ENCODE measurements at places on chromosomes 2 and 18.
A peak's percentile ranks its signal among the peaks of the same experiment; 100 is the strongest.

- DNase-seq = no peak
These were observed 120.0 kb upstream of the EPC2 start for GRCh38 chr2:148524519-148524919.

- DNase-seq = no peak
These were observed 25.4 kb upstream of the MGAT5 start for GRCh38 chr2:134228493-134228903.

- no peak for DNase-seq
These were observed 12.0 kb downstream of the UGP2 start for GRCh38 chr2:63853527-63854310.

DNA sequence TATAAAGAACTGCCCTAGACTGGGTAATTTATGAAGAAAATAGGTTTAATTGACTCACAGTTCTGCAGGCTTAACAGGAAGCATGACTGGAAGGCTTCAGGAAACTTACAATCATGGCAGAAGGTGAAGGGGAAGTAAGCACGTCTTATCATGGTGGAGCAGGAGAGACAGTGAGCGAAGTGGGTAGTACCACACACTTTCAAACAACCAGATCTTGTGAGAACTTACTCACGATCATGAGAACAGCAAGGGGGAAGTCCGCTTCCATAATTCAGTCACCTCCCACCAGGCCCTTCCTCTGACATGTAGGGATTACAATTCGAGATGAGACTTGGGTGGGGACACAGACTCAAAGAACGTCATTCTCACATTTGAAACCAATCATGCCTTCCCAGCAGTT is 260.1 kb upstream of the FAM98A start:
- DNase-seq = no peak

DNA sequence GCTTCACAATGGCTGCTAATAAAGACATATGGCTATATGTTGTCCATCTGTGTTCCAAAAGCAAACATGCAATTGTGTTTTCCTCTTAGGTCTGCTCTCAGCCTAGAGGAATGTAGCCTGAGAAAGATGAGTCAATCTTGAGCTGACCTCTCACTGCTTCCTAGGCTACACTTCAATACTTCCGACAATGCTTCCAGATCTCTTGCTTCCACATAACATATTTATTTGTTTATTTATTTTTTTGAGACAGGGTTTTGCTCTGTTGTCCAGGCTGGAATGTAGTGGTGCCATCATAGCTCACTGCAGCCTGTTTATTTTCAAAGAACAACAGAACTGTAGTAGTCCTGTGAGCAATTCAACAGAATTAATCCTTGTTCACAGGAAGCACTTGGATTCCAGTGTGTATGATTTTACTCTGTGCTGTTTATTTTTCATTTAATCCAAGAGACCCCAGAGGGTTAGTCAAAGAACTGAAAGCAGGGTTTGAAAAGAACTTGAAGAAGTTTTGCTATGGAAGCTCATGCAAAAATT is 437.9 kb downstream of the TXNL1 start:
- no peak for DNase-seq

- no peak for DNase-seq
These were observed 31.5 kb upstream of the CDH19 start for GRCh38 chr18:66635342-66635741.

DNA sequence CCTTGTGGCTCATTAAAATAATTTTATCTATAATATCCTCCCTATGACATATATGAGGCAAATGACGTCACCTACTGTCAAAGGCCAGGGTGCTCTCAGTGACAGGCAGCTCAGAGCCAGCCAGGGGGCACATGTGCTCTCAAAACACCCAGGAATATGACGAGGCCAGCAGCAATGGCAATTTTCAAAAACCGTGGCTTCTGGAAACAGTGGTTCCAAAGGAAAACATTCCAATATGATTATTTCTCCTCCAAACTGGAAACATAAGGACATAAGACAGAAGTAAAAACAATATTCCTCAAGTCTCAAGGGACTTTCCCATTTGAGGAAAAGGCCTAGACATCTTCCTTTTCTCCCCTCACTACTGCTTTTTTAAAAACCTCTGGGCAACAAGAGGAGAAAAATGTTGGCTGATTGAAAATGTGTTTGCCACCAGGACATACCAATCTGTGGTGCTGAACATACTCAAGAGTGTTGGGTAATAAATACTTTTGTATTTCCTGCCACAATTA is 40.8 kb downstream of the RNF152 start:
- no peak for DNase-seq

GRCh38 chr2:100853909-100854810 is 34.2 kb downstream of the NPAS2 start:
- no peak for DNase-seq

GRCh38 chr2:216139884-216140283 is 30.7 kb downstream of the XRCC5 start:
- no peak for DNase-seq

GRCh38 chr2:77314721-77315120 is 207.5 kb downstream of the LRRTM4 start:
- DNase-seq = no peak

GRCh38 chr18:11747731-11748130 is 58.7 kb downstream of the GNAL start:
- DNase-seq = no peak

DNA sequence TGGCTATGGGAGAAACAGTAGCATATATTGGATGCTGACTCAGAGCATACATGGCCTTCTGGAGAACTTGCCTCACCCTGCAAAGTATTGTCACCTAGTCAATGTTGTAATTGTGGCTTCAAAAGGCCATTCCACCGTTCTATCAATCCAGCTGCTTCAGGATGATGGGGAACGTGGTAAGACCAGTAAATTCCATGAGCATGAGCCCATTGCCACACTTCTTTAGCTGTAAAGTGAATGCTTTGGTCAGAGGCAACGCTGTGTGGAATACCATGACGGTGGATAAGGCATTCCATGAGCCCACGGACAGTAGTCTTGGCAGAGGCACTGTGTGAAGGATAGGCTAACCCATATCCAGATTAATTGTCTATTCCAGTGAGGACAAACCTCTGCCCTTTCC is 1300.1 kb upstream of the ACVR2A start:
- DNase-seq = no peak

DNA sequence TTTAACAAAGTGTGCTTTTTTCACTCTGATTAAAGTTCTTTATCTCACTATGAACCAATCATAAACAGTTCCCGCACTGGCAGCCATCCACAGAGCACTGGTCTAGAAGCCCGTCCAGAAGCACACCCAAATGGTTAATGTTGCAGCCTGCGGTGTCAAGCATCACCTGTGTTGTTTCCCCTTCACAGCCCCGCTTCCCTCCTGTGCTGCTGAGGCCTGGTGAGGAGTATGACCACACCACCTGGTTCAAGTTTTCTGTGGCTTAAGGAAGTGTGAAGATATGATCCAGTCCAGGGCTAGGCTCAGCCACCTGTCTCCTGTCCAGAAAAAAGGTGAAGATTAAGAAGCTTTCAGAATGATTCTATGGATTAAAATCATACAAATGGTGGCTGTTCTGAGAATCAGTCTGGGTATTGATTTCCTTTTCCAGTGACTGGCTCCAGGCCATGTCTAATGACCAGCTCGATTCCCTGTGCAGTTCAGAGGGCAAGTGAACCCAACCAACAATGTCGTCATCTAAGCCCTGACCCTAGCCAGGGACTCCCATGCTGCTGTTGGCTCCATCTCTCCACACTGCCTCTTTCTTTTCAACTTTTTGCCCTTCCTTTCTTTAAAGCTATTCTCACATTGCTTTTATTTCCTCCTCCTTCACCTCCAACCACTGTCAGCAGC is 17.7 kb downstream of the SRSF7 start:
- no peak for DNase-seq

- no peak for DNase-seq
These were observed 562.4 kb downstream of the RNF144A start for GRCh38 chr2:7479603-7480002.

GRCh38 chr2:120447127-120447785 is 101.3 kb downstream of the INHBB start:
- DNase-seq = no peak

- DNase-seq = no peak
These were observed 31.3 kb downstream of the MAL start for GRCh38 chr2:95056461-95057459.

- DNase-seq = no peak
These were observed 212.6 kb upstream of the SP5 start for GRCh38 chr2:170502361-170503130.

DNA sequence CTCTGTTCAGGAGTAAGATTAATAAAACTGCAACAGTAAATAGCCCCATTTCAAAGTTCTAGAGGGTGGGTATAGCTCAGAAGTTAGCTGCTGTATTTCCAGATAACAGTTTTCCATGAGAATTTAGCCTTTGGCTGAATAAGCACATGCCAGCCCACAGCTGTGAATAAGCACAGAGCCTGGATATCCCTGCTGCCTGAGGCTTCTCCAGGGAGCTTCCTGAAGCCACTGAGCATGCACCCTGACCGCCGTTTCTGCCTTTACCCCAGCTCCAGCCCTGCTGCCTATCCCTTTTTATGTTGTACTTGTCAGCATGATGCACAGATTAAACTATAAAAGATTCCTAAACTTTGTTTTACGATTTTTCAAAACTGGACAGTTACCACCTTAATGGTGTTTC is 85.3 kb downstream of the FEZ2 start:
- no peak for DNase-seq

- no peak for DNase-seq
These were observed 93.3 kb downstream of the RNF144A start for GRCh38 chr2:7010391-7011054.

- no peak for DNase-seq
These were observed 193.0 kb upstream of the CYP26B1 start for GRCh38 chr2:72340665-72341064.

DNA sequence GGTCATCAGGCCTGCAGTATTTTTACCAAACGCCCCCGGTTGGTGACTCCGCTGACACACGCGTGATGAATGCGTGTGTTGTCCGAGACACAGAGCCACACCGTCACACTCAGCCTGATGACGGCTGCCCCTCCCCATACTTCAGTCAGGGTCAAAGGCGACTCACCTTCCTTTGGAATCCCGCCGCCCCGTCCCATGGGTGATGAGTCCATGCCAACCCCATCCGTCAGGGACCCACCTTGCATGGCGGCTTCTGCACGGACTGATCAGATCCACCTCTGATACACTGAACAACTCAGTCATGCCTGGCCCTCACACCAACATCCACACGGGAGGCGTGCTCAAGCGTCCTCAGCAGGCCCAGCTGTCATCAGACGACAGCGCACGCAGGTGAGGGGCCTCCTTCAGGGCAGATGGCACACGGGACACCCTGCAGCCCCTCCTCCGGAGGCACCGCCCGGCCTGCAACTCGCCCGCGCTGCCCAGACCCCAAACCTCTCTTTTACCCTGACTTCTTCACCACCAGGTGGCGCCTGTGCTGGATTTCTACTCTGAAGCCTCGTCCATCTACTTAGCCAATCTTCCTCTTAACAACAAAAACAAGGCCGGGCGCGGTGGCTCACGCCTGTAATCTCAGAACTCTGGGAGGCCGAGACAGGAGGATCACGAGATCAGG is 89.2 kb downstream of the ZNF516 start:
- no peak for DNase-seq

GRCh38 chr2:84515788-84516187 is 510 bp upstream of the DNAH6 start:
- no peak for DNase-seq

DNA sequence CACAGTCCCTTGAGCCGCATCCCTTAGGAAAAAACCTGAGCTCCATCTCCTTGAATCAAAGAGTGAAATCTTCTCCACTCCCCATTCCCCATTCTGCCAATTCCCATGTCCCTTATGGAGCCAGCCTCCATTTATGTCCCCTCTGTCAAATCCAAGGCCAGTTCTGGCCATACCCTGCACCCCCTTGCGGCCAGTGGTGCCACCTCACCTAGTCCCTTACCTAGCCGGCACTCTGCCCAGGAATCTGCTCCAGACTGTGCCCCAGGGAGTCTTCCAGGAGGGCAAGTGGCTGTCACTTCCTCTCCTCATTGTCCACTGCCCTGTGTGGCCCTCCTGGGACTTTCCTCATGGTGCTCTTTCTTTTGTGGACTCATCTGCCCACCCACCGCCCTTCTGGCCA is 195.4 kb upstream of the RMP24 start:
- DNase-seq = no peak

- DNase-seq = no peak
These were observed 18.9 kb upstream of the BAZ2B start for GRCh38 chr2:159635006-159635789.

DNA sequence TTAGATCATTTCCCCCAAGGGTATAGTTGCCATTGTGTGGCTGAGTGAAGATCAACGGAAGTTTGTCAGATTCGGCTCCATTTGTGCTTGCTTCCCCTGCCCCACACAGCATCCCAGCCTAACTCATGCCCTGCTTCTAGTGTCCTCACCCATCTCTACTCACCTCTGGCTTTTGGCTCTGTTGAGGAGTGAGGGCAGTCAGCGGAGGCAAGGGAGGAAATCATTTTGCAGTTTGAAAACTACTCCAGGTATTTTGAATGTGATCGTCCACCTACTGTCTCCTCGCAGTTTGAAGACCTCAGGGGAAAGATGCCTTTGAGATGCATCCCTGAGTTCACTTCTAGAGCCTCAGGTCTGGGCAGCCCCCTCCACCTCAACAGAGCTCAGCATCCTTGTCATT is 116.3 kb downstream of the FEZ2 start:
- DNase-seq = no peak

- DNase-seq = peak; percentile 37
These were observed 459.5 kb downstream of the DLGAP1 start for GRCh38 chr18:3995476-3996102.

- no peak for DNase-seq
These were observed 160.1 kb downstream of the RTP5 start for GRCh38 chr2:242029422-242030225.

GRCh38 chr2:109246176-109246575 is 117.2 kb downstream of the SH3RF3 start:
- DNase-seq = no peak

GRCh38 chr2:96747061-96747617 is 7.3 kb upstream of the LMAN2L start:
- no peak for DNase-seq

DNA sequence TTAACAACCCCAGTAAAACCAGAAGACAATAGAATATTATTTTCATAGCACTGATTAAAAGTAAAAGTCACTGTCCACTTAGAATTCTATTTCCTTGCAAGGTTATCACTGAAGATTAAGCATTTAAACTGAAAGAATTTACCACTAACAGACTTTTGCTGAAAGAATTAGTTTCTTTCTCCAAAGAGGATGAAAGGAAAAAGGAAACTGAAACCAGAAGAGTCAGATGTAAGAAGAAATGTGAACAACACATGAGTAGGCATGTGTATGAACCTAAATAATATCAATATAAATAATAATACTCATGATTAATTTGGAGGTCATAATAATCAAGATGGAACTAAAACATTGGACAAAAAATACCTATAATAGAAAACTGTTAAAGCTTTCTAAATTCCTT is 82.4 kb upstream of the KLHL29 start:
- DNase-seq = no peak

DNA sequence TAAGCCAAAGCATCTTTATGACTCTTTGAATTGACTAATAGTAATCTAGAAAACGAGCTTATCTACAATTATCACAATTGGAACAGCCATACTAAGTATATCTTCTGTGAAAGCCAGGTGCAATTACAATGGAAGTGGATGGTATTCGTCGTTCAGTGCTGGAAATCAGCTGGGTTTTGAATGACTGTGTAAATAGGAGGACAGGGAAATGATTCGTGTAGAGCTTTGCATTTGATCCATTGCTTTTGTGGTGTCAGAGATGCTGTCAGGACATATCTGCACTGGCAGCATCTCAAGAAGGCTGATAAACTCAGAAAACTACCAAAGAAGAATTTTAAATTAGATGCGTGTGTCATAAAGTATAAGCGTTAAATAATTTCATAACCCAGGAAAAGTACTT is 187.1 kb downstream of the ZNF407 start:
- no peak for DNase-seq
